ENCODE measurements at places on chromosomes 11 and 22. TPM values are rescaled to one million over a fixed set of nuclear protein-coding genes. Genes with fewer than 3 reads are reported as not detected.

SULT4A1 gene
- 0.89 TPM for total RNA-seq

- no peak for DNase-seq
Observed at GRCh38 chr22:29509298-29509697, 29.3 kb downstream of the NEFH start.

- no peak for DNase-seq
Observed at GRCh38 chr11:108498816-108499408, 728 bp upstream of the POGLUT3 start.

GRCh38 chr22:50169181-50169759, 1.3 kb upstream of the PANX2 start:
- no peak for DNase-seq

DNA sequence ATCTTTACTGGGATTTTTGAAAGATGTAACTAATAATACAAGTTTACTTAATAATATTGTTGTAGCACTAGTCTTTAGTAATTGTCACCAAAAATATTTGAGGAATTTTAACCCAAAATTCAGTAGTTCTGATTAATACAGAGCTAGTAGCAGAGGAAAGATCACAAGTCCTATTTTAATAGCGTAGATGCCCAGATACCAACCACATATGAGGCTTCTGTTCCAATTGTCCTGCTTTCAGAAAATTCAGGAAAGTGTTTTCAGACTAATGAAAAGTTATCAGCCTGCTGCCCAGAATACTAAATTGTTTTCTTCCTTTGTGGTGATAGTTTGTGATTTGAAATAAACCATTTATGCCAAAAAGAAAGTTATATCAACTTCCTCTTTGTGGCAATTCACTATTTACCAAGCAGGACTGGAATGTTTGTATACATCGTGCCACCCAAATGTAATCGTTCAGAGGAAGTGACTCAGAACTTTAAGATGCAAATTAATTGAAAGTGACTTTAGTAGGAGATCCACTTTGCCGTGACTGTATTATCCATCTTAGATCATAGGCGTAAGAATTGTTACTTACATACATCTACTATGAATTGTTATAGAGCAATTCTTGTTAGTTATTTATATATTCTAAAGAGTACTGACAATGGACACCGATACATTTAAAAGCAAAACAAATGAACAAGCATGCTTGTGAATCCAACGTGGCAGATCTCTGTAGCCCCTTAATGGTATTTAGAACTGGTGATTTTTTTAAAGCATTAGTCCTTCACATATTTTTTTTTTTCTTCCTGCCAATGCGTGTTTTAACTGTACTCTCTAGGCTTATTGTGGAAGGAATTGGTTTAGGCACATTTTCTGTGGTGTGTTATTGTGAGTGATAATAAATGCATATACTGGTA, 231.0 kb downstream of the DDX10 start:
- DNase-seq, result no peak

GRCh38 chr11:59025097-59025496, 61.0 kb upstream of the GLYATL1B start:
- DNase-seq, result no peak

GRCh38 chr11:991711-992307, 44.7 kb downstream of the MUC6 start:
- DNase-seq, result no peak

DNA sequence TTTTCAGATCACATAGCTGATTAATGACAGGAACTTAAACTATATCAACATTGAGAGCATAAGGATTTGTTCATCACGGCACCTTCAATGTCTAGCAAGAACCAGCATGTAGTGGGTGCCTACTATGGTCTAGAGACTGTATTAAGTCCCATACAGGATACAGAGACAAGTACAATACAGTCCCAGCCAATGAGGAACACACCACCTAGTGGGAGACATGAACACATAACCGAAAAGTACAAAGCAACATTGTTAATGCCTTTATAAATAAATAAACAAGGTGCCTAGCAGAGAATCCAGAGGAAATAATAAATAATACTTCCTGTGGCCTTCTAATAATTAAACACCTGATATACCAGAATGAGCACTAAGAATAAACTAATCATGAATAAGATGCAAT, 87.7 kb upstream of the OPCML start:
- DNase-seq, result peak; percentile 12

Measured in skin of body (tissue), 3 donors.